IMR-90 (cell line): ENCODE measurements at places on chromosomes 6 and 20. TPM values are rescaled to one million over a fixed set of nuclear protein-coding genes. Genes with fewer than 3 reads are reported as not detected.

The OPN5 gene
- not detected in 2 replicates for total RNA-seq

The AP5S1 gene
- 11.4 and 11.7 TPM in 2 replicates for total RNA-seq

The MUCL3 gene
- total RNA-seq: not detected in 2 replicates

The SYCP2L gene
- total RNA-seq: not detected in 2 replicates

The CST7 gene
- total RNA-seq: not detected in 2 replicates

The MYB gene
- total RNA-seq: 0.83 and 0.90 TPM in 2 replicates

GRCh38 chr20:38211200-38212097 is 46.4 kb upstream of the TGM2 start:
- no peaks in the 10 kb centered on the region for H3K36me3 ChIP-seq
- H3K4me1 ChIP-seq: peaks cover 10% of the 10 kb centered on the region

DNA sequence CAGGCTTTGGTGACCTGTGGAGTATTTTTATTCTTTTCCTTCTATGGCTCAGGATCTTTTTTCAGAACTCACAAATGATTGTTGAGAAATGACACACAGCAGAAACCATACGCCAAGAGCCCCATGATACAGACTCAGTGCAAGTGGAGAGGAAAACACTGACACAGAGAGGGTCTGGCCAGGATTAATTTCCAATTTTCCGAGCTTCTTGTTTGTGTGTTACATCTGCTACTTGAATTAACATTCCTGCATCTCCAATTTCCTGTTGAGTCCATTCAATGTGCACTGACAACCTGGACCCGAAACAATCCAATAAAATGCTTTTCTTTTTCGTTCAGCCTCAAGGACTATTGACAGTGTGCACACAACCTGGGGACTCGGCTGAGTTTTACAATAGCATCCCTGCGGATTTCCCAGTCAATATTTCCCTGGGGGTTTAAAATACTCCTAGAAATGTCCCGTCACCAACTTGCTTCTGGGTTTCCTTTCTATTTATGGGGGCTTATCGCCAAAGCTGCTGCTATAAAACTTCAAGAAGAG is 4.9 kb upstream of the MLN start:
- H3K27me3 ChIP-seq: peaks cover 69% of the 10 kb centered on the region
- H3K4me3 ChIP-seq: no peak overlapping the region
- no peaks in the 10 kb centered on the region for H3K4me1 ChIP-seq
- DNase-seq: no peak
- no peak overlapping the region for H3K27ac ChIP-seq

GRCh38 chr6:53648184-53648943 is 17.2 kb downstream of the KLHL31 start:
- DNase-seq: peak; percentile 16
- no peaks in the 10 kb centered on the region for H3K36me3 ChIP-seq
- no peak overlapping the region for H3K4me3 ChIP-seq
